EL (cell line): ENCODE measurements at places on chromosomes 7 and 10.

- no peak for DNase-seq
Observed at GRCh38 chr7:139626817-139627216, 103.3 kb downstream of the CLEC2L start.

GRCh38 chr10:43223056-43223455 lies 43.8 kb downstream of the RASGEF1A start:
- DNase-seq, result no peak

DNA sequence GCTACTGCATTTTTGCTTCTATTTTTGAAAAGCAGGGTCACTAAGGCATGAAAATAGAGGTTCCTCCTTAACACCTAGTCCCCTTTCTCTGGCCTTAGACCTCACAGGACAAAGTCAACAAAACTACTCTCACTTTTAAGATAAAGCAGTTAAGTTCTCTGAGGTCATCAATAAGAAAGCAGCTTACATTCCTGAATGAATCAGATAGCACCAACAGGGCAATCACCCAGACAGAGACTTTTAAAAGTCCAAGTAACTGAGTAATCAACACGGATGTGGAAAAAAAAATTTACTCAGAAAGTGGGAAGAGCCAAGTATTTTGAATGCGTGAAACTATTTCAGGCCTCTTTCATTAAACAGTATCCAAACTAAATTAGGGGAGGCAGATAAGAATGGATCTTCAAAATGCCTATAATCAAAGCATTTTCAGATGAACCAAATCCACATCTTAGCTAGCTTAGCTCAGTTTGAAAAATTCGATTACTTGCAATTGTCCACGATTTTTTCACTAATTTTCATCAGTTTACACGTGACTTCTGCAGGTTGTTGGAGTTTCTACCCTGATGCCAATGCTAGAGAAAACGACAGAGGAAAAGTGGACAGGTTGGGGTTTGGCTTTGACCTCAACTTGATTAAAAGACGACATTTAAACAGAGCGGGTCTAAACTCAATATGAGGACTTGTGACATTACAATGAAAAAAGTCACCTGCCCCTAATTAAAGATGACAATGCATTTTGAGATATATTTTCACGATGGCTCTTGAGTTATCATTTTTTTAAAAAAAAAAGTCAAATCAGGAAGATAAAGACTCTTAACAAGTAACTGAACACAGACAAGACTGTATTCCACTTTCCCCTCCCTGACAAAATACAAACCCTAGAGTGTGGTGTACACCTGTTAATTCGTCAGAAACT lies 1.6 kb downstream of the BEND7 start:
- DNase-seq, result peak; percentile 83

GRCh38 chr7:78323118-78323517 lies 524.5 kb downstream of the PHTF2 start:
- DNase-seq, result peak; percentile 50

GRCh38 chr10:79078367-79079053 lies 9.7 kb downstream of the ZMIZ1 start:
- no peak for DNase-seq

- DNase-seq, result no peak
Observed at GRCh38 chr7:146865696-146866095, 749.1 kb downstream of the CNTNAP2 start.

GRCh38 chr10:124198871-124199270 lies 105.5 kb upstream of the CHST15 start:
- no peak for DNase-seq

DNA sequence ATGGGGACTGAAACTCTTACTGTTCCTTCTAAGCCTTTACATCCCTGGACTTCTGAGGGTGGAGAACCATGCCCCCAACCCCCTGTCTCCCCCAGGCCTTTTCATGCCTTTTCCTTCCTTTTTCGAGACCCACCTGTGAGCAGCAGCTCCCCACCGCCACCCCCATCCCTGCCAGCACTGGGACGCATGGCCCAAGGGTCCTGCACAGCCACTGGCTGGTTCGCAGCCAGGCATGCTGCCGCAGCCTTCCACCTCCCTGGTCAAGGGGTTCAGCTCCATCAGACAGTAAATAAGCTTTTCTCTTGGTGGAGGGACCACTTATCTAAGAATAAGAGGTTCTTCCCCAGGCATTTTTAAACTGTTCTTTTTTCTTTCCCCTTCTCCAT lies 584.4 kb downstream of the GRM8 start:
- DNase-seq, result no peak

DNA sequence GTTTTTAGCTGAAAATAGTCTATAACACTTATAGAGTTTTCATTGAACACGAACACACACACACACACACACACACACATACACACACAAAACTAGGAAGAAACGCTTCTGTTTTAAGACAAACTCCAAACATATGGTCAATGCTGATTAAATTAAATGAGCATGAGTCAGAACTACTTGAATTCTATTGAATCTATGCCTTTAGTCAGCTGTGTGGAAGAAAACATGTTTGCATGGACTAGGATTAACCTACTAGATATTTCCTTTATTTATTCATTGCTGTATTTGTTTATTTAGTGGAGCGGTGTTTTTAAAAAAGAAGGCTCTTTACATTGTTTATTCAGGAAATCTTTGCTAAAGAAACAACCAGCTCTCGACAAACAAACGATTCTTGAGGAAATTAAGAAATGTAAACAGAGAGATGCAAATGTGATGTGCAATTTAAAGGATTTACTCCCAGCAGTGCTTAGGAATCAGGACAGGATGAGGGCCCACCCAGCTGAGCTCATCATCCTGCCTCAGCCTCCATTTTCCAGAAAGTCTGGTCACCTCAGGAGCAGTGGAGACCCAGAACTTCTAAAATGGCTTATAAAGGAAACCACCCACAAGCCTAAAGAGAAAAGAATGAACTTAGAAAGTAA lies 83.2 kb downstream of the PDE1C start:
- DNase-seq, result peak; percentile 64
